ENCODE measurements at places on chromosomes 1 and 21.

DNA sequence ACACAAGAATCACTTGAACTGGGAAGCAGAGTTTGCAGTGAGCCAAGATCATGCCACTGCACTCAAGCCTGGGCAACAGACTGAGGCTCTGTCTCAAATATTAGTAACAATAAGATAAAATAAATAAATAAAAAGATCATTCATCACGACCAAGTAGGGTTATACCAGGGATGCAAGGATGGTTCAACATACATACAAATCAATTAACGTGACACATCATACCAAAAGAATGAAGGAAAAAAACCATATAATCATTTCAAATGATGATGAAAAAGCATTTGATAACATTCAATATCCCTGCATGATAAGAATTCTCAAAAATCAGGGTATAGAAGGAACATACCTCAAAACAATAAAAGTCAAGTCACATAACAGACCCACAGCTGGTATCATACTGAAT, 38.3 kb downstream of the PHTF1 start:
- DNase-seq: no peak

DNA sequence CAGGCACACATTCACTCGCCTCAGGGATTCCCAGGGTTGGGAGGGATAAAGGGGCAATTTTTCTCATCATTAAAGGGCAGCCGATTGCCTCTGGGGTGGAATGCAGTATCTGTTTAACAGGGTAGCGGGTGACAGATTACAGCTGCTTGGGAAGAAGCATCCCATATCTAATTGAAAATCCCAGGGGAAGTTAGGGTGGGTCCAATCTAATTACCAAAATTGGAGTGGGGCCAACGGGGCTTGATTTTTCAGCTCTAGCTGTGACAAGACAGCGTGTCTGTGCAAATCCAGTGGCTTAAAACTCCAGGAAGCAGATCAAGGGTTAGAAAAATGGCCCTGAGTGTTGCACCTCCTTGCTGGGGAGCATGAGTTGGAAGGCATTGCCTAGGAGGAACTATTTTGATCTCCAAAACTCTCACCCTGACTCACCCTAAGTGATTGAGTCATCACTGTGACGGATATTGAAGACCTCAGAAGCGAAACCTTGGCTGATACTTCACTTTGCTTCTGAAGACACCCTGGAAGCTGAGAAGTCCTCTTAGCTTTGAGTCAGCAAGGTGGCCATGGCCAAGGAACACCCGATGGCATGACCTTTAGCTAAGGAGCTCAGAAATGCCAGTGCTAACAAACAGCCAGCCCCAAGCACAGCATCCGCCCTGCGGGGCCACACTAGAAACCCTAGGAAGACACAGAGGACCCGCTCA, 46.0 kb downstream of the GRHL3 start:
- no peak for DNase-seq

DNA sequence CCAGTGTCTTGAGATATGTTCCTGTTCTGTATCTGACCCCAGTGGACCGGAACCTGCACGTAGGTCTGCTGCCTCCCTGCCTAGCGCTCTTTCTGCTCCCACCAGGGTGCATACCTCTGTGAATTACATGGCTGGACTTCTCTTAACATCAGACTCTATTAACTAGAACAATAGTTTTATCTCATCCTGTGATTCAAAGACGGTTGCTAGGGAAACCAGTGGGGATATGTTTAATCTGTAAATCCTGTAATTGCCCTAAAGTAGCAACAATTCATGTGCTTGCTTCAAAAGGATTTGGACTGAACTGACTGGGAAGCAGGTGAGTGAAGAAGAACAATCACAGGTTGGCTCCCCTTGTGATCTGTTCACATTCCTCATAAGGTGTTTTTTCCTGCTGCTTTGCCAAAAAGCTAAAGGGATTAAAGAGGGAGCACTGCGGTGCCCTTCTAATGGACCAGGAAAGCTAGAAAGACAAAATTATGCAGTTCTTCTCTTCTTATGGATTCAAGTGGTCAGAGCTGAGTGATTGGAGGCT, 52.7 kb upstream of the DIRAS3 start:
- no peak for DNase-seq

DNA sequence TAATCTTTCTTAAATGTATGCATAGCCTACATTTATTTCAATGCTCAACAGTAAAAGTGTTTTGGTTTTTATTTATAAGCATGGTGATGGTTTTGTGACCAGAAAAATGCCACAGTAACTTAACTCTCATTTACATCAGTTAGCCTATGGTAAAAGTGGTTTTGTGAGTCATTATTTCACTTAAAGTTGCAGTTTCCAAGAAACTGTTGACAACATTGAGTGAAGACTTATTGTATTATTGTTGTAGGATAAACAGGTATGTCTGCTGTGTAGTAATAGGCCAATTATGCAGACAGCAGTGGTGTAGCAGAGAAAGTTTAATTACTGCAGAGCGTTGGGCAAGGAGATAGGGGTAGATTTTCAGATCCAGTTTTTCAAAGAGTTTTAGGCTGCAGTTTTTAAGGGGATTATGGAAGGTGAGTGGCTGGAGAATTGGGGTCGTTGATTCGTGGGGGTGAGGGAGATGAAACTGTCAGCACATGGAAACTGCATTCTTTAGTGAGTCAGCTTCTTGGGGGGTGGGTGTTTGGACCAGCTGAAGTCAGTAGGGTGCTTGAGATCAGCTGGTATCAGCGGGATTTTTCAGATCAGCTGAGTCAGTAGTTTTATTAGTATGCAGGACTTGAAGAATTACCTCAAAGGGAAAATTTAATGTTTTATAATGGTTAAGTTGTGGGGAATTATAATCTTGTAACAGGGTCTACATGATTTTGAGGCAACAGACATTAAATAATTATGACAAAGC, 168.7 kb upstream of the FMN2 start:
- DNase-seq: no peak

GRCh38 chr21:37374027-37374426, 7.5 kb downstream of the DYRK1A start:
- DNase-seq: no peak

GRCh38 chr21:44803651-44804050, 2.0 kb upstream of the UBE2G2 start:
- DNase-seq: no peak

GRCh38 chr1:181308098-181308497, 175.2 kb upstream of the CACNA1E start:
- no peak for DNase-seq

DNA sequence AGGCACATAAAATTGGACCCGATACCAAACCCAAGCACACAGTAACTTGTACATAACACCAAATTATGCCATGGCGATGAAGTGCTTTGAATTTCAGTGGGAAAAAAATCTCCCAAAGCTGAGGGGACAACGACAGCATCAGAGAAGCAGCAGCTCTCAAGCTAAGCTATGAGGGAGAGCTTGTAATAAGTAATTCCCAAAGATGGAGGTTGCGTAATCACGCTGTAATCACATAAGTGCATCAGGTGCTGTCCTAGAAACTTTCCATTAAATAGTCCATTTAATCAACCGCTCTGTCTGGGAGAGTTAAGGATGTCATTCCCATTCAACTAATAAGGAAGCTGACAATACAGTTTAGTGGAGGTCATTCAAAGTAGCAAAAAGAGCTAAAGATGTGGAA, 37.6 kb upstream of the KRTAP19-8 start:
- DNase-seq: no peak

Data from kidney (tissue), 22 donors.